Esophagus muscularis mucosa (tissue), 4 donors: ENCODE measurements at places on chromosomes 2 and 18. TPM values are rescaled to one million over a fixed set of nuclear protein-coding genes. Genes with fewer than 3 reads are reported as not detected.

DNA sequence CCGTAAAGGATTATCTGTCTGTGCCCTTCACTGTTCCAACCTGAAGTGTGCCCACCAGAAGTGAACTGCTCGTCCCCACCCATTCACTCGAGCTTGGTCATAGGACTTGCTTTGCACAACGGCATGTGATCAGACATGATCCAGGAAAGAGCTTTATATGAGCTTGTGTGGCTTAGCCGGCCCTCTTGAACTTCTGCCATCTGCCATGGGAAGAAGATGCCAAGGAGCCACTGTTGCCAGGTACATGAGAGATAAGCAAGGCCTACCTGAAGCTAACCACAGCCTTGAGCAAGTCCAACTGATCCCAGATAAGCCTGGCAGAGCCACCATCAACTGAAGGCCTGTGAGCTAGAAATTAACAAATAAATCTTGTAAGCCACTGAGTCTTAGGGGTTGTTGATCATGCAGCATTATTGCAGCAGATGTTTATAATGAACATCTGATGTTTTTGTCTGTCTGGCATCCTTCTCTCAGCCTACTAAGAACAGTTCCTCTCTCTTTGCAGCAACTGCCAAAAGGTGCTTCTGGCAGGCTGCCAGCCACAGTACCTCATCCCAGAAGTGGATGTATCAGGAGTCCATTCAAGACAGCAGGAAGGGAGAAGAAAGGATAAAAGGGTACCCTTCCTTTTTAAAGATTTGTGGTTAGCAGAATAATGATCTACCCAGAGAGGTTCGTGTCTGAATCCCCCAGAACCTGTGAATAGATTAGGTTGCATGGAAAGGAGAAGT, 16.8 kb downstream of the DBI start:
- DNase-seq = no peak
- H3K27ac ChIP-seq = no peak overlapping the region
- peaks cover 9% of the 10 kb centered on the region for H3K4me1 ChIP-seq
- H3K4me3 ChIP-seq = no peak overlapping the region
- H3K36me3 ChIP-seq = no peaks in the 10 kb centered on the region

DNA sequence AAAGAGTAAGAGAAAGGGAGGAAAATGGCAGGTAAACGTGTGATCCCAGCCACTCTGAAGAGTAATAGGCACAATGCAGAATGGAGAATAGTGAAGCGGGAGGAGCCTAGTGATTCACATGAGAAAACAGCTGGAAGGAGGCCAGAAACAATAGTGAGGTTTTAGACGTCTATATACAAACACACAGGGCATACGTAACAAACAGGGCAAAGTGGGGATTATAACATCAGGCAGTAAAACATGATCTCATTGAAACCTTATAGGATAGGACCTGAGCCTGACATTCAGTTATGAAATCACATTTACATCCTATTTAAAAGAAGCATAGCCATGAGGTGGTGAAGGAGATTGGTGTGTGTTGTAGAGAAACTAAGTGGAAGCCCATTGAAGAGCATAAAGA, 33.0 kb upstream of the GATA6 start:
- H3K4me1 ChIP-seq = no peaks in the 10 kb centered on the region
- no peak overlapping the region for H3K4me3 ChIP-seq
- H3K27me3 ChIP-seq = no peaks in the 10 kb centered on the region
- H3K36me3 ChIP-seq = no peaks in the 10 kb centered on the region
- H3K27ac ChIP-seq = no peak overlapping the region
- DNase-seq = no peak

DNA sequence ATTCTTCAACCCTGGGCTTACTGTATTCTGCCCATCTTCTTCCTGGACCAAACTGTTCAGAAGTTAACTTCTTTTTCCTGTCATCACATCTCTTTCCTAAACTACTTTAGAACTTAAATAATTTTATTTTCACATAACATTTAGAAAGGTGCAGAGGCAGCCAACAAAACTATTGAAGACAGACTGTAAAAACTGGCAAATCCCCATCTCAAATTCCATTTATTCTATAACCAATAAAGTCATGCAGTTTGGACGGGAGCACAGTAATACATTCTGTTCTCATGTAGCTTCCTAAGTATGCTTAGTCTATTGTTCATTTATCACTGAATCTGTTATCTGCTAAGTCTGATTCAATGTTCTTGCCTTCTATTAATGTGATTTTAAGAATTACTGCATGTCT, 99.1 kb downstream of the SMAD2 start:
- H3K4me1 ChIP-seq = no peaks in the 10 kb centered on the region
- no peaks in the 10 kb centered on the region for H3K27me3 ChIP-seq
- H3K27ac ChIP-seq = no peak overlapping the region
- DNase-seq = no peak
- H3K4me3 ChIP-seq = no peak overlapping the region

DNA sequence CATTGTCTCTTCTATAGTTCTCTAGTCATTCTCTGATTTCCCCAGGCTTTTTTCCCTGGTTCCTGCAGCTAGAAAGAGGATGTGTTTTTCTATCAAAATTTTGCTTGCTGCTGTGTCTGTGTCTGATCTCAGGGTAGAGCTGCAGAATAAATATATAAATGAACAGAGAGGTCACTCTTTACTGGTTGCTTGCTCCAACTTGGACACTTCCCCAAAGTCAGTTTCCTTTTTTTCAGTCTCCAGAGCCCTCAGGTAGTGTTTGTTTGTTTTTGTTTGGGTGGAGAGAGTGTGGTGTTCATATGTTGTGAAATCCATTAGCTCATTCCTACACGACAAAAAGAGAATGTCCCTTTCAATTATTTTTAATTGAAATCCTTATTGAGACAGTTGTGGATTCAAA, 85.8 kb downstream of the CERS6 start:
- peaks cover 14% of the 10 kb centered on the region for H3K4me1 ChIP-seq
- H3K36me3 ChIP-seq = no peaks in the 10 kb centered on the region
- H3K4me3 ChIP-seq = no peak overlapping the region
- H3K27me3 ChIP-seq = no peaks in the 10 kb centered on the region
- no peak overlapping the region for H3K27ac ChIP-seq

- no peak for DNase-seq
- no peak overlapping the region for H3K27ac ChIP-seq
- no peaks in the 10 kb centered on the region for H3K27me3 ChIP-seq
- no peaks in the 10 kb centered on the region for H3K36me3 ChIP-seq
These were observed 208.4 kb upstream of the SMAD2 start for GRCh38 chr18:48138660-48139430.

DNA sequence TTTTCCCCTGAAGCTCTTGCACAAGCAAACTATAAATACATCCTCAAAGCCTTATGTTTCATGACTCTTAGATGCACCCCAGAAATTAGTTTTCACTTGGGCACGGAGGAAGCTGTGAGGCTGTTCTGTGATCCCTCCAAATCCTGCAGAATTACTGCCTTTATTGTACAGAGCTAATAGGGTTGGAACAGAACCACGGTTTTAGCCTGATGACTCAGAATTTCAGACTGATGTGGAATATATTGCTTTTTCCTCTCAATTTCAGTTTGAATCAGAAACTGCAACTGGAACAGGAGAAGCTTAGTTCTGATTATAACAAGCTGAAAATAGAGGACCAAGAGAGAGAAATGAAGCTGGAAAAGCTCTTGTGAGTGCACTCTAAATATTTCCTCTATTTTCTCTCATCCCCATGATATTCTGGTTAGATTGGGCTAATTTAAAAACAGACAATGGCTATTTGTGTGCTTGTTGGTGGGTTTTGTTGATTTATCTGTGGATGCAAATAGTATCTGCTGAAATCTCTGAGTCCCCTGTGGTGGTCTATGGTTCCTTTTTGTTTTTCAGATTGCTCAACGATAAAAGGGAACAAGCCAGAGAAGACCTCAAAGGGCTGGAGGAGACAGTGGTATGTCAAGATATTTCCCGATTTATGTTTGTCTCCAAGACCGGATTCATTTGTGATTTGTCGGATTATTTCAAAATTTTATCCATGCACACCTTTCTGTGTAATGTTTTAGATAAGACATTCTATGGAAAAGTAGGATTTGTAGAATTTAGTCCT, 38.2 kb upstream of the LYPD6B start:
- H3K4me1 ChIP-seq = no peaks in the 10 kb centered on the region
- H3K27ac ChIP-seq = no peak overlapping the region
- H3K36me3 ChIP-seq = no peaks in the 10 kb centered on the region
- no peaks in the 10 kb centered on the region for H3K27me3 ChIP-seq
- DNase-seq = no peak

- peaks cover 9% of the 10 kb centered on the region for H3K36me3 ChIP-seq
- DNase-seq = no peak
- H3K27ac ChIP-seq = no peak overlapping the region
These were observed 21.2 kb upstream of the TET3 start for GRCh38 chr2:73963385-73964120.

DNA sequence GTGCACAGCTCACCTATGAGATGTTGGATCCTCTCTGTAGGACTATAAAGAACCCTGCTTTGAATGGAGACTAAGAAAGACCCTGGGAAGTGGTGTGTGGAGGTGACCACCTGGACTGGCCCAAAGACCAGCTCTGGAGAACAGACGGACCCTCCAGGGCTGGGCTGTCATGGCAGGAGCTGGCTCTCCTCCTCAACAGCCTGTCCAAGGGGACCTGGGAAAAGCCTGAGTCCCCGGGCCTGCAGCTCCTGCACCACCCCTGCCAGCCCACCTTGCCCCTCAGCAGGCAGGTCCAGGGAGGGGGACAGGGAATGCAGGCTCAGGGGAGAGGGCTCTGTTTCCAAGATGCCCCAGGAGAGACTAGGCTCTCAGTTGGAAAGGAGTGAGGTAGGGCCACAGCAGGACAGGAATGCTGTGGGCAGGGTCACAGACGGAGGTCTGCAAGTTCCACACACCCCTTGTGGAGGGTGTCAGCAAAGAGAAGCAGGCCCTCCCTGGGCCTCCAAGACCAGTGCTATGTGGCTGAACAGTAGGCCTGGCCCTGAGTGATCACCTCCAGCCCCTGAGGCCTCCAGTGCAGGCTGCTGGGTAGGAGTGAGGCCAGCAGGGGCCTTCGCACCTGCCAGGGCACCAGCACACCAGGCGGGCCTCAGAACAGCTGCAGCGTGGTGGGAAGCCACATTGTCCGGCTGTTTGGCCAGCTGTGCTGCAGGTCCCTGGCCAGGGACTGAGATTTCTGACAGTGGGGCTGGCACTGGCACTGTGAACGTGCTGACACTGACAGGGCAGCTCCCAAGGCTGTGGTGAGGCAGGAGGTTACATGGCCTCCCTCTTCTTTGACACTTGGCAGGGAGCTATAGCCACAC, 86.4 kb upstream of the OTOS start:
- H3K36me3 ChIP-seq = no peaks in the 10 kb centered on the region
- no peaks in the 10 kb centered on the region for H3K4me1 ChIP-seq
- no peak overlapping the region for H3K4me3 ChIP-seq
- no peak overlapping the region for H3K27ac ChIP-seq
- H3K27me3 ChIP-seq = no peaks in the 10 kb centered on the region

DNA sequence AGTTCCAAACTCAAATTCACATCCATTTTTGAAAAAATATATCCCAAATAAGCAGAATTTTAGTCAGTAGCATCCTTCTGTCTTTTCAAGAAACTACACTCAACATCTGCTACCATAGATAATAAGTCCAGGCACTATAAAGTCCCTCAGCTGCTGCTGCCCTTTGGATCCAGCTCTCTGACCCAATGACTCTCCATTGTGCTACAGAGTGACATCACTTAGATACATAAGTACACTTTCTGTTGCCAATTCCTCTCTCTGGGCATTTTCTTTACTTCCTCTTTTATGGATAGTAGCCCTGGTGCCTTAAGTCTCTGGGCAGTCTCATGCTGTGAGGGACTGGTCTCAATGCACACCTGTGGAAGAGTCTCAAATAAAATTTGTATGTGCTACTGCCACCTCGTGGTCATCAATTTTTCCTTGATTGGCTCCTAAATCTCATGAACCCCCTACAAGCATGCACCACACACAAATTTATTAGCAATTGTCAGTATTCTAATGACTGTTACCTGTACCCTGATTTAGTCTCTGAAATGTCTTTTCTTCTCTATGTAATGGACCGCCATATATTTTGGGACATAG, 219.2 kb downstream of the LRP1B start:
- H3K27me3 ChIP-seq = no peaks in the 10 kb centered on the region
- no peak overlapping the region for H3K27ac ChIP-seq
- no peaks in the 10 kb centered on the region for H3K4me1 ChIP-seq
- no peak overlapping the region for H3K4me3 ChIP-seq

GRCh38 chr2:238027591-238028415, 33.0 kb upstream of the SCLY start:
- H3K4me3 ChIP-seq = no peak overlapping the region
- peaks cover 22% of the 10 kb centered on the region for H3K36me3 ChIP-seq
- no peak overlapping the region for H3K27ac ChIP-seq
- H3K27me3 ChIP-seq = no peaks in the 10 kb centered on the region
- no peaks in the 10 kb centered on the region for H3K4me1 ChIP-seq

DNA sequence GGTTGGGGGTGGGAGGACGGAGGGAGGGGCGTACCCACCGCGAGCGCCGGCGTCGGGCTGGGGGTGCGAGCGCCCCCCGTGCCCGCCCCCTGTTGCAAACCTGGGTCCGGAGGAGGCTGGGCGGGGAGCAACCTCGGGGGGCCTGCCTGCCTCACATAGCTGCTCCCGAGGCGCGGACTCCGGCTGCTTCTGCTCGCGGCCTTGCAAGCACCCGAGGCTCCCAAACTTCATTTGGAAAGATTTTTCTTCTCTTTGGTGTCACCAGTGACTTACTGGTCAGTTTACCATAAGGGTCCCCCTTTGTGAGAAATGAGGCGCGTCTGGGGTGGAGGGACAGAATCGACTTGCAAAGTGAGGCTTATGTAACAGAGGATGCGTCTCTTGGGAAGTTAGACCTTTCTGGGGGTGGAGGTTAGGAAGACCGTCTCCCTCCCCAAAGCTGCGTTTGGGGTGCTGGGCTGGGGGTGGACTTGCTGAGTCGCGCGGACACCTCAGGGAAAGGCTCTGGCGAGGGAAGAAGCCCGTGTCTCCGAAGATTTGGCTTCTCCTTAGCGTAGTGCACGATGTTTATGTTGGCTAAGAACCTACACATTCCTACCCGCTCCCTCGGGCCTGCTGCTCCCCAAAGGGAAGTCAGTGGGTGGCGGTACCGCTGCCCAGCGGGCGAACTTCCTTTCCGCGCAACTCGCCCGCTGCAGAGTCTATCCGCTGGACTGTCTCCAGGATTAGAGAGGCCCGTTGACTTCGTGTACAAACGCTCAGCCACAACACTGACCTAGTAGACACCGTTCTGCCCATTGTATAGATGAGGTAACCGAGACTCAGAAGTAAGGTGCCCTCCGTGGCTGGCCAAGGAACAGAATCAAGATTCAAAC, 559 bp downstream of the TMEM37 start:
- H3K36me3 ChIP-seq = no peaks in the 10 kb centered on the region
- H3K27me3 ChIP-seq = no peaks in the 10 kb centered on the region
- H3K4me1 ChIP-seq = peaks cover 31% of the 10 kb centered on the region
- no peak for DNase-seq
- H3K4me3 ChIP-seq = peak overlapping the region; percentile 62

Gene PPP1R1C
- not detected for total RNA-seq

Gene CRACDL
- total RNA-seq = 1.7 TPM
